PC-3 (cell line): ENCODE measurements at places on chromosomes 3 and 15.

DNA sequence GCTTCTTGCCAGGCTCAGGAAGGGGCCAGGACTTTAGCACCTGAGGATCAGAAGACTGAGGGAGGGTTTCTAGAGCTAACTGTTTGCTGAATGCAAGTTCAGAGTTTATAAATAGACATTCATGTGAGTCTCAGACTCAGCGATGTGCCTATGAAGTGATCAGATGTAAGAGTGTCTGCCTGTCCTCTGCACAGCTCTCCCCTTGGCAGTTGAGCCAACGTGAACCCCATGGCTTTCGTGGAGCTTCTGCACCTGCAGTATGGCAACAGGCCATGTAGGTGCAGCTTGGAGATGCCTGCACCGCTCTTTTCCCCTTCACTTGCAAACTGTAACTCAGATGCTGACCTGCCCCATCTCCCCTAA, 141.9 kb downstream of the CHDH start:
- no peak for DNase-seq

- no peak for DNase-seq
Observed at GRCh38 chr3:152879130-152879789, 44.3 kb downstream of the P2RY1 start.

GRCh38 chr15:47678040-47678439, 39.3 kb upstream of the SEMA6D start:
- peak; percentile 52 for DNase-seq

GRCh38 chr3:187719628-187720336, 17.4 kb upstream of the RTP2 start:
- DNase-seq, result no peak

GRCh38 chr15:69660114-69660513, 207.5 kb downstream of the RPLP1 start:
- DNase-seq, result no peak

DNA sequence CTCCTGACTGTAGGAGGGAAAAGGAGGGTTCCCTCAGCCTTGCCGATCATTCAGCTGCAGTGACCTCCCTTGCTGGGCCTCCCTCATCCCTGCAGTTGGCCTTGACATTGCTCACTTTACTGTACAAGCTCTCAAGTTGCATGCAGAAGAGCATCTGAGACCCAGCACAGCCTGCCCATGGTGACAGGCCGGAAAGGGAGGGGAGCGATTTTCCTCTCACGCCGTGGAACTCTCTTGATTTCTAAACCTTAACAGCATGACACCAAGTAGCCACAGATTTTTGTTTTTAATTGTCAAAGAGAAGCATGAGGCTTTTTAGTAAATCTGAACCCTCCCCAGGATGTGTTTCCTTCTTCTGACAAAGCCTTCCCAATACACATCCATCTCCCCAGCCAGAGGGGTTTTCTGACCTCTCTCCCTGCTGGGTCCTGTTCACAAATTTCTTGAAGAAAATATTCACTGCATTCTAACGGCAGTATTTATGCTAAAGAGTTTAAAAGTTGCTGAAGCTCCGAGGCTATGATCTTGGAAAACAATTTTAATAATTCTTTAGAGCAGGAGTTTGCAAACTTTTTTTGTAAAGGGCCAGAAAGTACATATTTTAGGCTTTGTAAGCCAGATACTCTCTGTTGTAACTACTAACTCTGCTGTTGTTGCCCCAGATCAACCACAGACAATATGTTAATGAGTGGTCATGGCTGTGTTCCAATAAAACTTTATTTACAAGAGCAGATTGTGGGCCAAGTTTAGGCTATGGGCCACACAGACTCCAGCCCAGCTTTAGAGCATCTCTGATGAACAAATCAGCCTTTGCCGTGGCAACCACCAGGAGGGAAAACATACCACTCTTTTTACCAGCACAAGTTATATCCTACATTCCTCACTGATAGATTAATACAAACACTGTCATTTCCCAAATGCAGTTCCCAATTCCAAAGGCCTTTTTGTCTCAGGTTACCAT, 34.8 kb downstream of the LMCD1 start:
- DNase-seq, result peak; percentile 37

DNA sequence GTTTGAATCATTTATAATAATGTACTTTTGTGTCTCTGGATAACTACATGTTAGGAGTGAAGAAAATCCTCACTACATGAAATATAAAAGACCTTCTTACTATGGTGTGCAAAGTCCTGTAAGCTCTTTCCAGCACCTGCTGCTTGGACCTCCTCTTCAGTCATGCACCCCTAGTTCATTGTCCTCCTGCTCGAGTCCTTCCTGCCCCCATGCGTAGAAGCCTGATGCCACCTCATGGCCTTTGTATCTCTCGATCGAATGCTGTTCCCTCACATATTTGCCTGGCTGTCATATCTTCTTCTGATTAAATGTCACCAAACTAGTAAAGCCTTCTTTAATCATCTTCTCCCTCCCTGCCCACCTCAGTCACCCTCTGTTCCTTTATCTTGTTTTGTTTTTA, 49.9 kb upstream of the SUCLG2 start:
- no peak for DNase-seq

GRCh38 chr3:38382506-38383080, 36.0 kb downstream of the XYLB start:
- DNase-seq, result no peak

DNA sequence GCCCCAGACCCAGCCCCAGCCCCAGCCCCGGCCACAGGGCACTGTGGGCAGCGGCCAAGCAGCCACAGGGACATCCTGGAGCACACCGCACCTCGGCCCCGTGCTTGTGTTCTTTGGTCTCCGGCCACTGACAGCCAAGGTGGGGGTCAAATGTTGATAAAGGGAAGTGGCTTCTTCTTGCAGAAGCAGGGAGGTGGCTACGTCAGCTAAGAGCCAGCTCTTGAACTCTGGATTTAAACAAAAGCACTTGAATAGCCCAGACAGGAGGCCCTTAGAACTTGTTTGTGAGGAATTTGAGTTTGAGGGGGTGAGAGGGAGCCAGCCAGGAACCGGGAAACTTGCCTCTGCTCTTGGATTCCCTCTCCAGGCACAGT, 135.8 kb upstream of the ABHD17C start:
- no peak for DNase-seq

- DNase-seq, result no peak
Observed at GRCh38 chr15:68022061-68022460, 32.1 kb upstream of the PIAS1 start.

GRCh38 chr3:52181543-52181942, 16.4 kb upstream of the ALAS1 start:
- DNase-seq, result peak; percentile 19

GRCh38 chr15:60737217-60737616, 258.3 kb upstream of the ICE2 start:
- DNase-seq, result peak; percentile 13

- no peak for DNase-seq
Observed at GRCh38 chr3:108328821-108329486, 32.6 kb downstream of the HHLA2 start.

DNA sequence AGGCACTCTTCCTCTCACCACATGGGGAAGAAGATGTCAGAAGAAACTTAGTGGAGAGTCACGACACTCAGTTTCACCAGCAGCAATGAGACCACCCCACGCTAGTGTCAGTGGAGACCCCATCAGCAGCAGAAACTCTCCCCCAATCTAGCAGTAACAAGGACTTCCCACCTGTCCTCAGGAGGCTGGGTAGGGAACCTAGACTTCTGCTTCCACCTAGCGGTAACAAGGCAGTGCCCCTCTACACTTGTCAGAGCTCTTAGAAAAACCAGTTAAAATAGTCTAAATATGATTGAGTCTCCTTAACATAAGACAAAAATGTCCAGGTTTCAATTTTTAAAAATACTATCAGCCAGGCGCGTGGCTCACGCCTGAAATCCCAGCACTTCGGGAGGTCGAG, 57.3 kb downstream of the TRAT1 start:
- peak; percentile 32 for DNase-seq

GRCh38 chr3:85304360-85304964, 345.7 kb downstream of the CADM2 start:
- DNase-seq, result peak; percentile 70

- peak; percentile 63 for DNase-seq
Observed at GRCh38 chr15:66940368-66940767, 125.0 kb upstream of the SMAD3 start.

DNA sequence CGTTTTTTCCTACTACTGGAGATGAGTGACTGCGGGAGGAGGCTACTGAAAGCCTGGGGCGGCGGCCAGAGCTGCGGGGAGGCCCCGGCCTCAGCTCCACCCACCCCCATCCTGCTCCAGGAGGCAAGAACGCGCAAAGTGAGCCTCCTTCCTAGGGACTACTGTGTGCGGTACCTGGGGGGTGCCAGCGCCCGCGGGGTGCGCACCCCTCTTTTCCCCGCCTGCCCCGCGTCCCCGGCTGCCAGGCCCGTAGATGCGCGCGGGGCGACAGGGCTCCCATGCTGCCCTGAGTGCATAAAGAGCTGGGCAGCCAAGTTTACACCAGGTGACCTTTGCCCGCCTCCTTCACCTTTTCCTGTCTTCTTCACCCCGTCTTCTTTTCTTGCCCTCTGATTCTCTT, 2.5 kb upstream of the USF3 start:
- no peak for DNase-seq

- DNase-seq, result no peak
Observed at GRCh38 chr3:126121632-126122031, 37.7 kb upstream of the SLC41A3 start.

GRCh38 chr15:37112971-37113670, 12.8 kb upstream of the MEIS2 start:
- no peak for DNase-seq

DNA sequence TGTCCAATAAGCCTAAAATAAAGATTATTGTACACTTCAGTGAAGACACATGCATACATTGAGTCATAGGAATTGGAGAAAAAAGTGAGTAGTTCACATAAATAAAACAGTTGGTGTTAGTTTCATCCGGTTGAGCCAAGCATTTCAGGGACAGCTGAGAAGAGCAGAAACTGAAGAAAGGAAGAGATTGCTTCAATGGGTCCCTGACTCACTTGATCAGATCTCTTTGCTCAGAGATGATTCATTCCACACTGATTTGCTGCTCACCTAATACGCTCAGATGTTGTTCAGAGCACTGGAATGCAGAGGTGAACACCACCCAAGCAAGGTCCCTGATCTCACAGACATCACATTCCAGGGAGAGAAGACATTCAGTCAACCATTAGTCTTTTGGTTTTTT, 93.7 kb downstream of the RAD18 start:
- peak; percentile 99 for DNase-seq

DNA sequence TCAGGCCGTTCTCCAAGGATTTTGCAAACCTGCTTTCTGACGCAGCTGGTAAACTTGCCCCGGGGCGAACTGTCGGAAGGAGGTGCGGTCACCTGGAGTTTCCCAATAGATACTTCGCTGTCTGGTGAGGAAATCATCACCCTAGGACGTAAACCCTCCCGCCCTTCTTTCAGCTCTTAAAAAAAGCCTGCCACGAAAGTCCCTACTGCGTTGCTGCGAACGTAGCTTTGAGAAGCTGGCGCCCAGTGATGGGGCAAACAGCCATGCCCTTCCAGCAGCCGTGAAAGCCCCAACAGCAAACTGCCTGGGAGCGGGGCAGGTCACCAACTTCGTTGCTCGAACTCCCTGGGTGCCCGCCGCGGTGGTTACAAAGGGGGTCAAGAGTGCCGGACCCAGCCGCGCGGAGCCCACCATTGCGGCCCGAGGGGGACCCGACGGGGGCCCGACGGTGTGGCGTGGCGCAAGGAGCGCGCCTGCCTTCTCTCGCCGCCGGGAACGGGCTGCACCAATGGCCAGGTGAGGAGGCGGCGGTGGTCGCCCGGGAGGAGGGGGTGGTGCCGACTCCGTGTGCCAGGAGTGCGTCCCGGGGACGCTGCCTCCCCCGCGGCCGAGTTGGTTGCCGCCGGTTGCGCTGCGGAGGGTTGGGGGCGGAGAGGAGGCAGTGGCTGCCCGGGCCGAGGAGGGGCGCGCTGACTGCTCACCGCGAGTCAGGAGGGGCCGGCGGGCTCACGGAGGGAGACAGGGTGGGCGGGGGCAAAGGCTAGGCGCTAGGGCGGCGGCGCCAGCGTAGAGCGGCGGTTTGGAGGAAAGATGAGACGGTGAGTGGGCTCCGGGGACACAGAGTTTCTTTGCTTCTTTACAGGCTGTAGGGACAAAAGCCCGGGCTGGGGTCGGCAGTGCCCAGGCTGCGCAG, at the start of gene PHLDB2:
PHLDB2 (plus strand) TSS at position 205 of the 913 bp plus-strand sequence. CDS start 24,813 bp downstream, outside the sequence.
- peak; percentile 97 for DNase-seq

GRCh38 chr3:10957976-10958749, 34.4 kb upstream of the SLC6A1 start:
- peak; percentile 38 for DNase-seq

DNA sequence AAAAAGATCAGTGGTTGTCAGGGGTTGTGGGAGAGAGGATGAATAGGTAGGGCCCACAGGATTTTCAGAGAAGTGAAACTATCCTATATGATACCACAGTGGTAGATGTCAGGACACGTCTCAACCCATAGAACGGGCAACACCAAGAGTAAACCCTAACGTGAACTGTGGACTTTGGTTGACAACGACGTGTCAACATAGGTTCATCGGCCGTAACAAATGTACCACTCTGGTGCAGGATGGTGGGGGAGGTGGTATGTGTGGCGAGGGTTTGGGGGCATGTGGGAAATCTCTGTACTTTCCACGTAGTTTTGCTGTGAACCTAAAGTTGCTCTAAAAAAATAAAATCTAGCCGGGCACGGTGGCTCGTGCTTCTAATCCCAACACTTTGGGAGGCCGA, 13.0 kb upstream of the PIGZ start:
- DNase-seq, result no peak

DNA sequence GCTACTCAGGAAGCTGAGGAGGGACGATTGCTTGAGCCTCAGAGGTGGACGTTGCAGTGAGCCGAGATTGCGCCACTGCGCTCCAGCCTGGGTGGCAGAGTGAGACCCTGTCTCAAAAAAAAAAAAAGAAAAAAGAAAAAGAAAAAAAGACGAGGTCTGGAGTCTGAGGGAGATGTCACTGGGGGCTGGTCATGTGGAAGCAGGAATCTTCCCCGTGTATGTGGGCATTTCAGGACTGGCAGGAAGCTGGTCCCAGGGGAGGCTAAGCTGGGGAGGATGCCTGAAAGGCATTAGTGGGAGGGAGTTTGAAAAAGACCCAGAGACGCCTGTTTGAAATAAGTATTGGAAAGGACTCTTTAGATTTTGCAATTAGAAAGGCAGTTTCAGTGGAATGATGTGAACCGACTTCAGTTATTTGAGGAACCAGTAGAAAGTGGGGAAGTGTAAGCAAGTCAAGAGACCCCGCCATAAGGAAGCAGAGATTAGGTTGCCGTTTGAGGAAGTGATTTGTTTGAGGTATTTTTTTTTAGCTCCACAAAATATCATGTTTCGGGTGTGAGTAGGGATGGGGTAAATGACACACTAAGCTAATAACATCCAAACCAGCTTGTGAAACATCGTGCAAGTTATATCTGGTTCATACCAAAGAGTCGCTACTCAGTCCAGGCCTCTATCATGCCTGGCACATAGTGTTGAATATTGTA, 55.5 kb downstream of the ST6GAL1 start:
- peak; percentile 66 for DNase-seq

DNA sequence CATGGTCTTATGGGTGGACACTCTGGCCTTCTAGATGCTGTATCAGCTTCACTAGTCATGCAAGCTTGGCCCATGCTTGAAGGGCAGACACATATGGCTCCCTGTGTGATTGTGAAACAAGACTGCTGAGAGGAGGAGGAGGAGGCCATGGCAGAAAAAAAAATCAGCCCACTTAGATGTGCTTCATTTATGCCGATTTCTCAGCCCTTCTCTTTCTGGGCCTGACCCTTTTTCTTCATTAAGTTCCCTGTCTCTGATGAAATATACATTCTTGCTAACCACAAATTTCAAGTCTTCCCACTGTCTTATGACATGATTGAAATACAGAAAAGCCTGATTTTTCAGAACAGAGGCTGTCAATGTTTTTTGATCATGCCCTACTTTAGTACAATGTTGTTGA, 213.0 kb upstream of the FEZF2 start:
- DNase-seq, result no peak
